ENCODE measurements at places on chromosomes 3 and 15.

DNA sequence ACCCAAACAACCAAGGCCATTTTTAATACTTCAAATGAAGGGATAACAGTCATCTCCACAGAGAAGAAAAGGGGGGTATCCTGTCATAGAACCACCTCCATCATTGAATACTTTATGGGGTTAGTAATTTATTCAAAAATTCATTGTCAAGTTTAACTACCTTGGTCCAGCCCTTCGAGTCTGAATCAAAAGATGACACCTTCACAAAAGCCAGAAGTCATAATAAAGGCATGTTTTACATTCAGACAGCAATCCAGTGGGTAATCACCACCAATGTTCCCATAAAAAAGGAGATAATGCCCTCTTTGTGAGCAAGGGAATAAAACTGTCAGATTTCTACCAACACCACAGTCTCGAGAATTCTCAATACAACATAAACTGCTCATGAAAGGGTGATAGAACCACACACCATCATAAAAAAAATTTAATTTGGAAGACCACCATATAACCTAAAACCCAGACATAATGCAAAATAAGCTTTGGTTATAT is 145.6 kb upstream of the ZBTB20 start:
- DNase-seq: no peak

DNA sequence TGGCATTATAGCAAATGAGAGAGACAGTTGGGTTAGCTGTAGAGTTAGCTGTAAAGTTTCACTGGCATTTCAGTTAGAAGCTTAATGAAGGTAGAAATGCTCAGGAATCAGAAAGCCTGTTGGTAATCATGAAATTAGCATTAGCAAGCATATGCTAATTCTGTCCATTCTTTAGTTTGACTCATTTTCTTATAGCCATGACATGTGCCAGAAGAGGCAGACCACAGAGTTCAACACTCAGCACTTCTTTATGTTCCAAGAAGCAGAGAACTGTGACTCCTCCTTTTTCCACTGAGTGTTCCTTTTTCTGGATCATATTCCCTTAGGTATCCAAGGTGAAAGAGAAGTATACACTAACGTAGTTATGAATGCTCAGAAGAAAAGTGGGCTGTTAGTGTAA is 276.2 kb upstream of the SGO1 start:
- DNase-seq: no peak

DNA sequence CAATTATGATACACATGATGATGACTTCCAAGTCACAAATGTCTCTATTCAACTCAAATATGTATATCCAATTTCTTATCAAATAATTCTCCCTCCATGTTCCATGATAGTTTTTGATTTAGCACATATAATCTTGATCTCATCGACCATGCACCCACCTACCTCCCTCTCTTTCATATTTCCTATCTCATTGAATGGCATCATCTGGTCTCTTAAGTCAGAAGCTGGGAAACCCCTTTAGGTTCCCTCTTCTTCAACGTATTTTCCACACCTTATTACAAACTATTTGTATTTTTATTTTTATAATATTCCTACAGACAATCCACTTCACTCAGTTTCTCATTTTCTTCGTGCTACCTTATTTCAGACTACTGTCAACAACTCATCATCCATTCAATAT is 56.9 kb upstream of the DPH6 start:
- no peak for DNase-seq

DNA sequence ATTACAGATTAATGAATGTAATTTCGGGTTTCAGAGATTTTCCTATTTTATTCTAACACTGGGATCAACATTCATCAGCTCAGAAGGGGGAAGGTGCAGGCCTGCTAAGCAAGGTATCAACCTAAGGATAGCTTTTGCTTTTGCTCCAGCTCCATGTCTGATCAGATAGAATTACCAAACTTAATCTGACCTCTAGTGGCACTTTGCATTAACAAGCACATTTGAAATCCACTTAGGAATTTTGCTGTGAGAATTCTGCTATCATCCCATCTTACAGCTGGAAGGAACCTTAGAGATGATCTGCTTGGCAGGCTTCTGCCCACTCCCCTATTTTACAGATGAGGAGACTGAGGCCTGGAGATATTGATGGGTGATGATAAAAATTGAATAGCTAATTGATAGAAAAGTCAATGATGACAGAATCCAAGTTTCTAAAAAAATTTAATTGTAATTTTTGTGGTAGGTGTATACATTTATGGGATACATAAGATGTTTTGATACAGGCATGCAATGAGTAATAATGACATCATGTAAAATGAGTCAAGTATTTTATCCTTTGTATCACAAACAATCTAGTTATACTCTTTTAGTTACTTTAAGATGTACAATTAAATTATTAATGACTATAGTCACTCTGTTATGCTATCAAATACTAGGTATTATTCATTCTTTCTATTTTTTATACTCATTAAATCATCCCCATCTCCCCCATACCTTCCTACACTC is 209.2 kb upstream of the ZPLD1 start:
- no peak for DNase-seq

DNA sequence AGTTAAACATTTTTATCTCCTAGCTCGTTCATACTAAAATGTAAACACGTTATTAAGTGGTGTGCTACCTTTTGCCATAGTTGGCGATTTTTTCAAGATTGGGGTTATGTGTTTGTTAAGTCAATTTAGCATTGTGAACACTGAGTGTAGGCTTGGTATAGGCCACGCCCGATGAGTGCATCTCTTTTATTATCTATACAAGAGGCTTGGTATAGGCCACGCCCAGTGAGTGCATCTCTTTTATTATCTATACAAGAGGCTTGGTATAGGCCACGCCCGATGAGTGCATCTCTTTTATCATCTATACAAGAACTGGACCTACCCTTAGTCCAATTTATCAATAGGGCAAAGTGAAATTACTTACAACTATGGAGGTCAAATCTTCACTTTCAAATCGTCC is 70.4 kb downstream of the NIPA2 start:
- no peak for DNase-seq

DNA sequence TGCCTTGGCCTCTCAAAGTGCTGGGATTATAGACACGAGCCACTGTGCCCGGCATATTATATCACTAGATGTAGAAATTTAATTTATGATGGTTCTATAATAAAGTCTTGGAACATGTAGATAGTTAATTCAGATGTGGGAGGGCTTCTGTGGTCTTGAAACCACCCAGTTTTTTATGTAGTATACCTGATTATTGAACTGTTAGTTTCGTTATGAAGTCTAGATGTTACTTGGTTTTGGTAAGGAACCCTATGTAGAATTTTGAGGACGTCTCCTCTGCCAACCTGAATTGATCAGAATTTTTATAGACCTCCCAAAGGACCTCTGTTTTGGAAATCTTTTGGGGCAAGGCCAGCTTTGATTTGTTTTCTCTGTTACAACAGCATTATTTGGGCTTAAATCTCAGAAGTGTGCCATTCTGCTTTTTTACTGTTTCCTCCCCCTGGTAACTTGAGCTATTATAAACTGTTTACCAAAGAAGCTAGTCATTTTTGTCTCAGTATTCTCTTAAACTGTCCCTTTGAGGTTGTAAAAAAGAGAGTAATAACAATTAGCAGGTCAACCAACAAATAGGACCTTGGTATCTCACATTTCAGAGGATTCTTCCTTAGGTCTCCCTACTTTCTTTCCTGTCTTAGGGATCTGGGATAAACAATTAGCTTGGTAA is 20.8 kb downstream of the AKAP13 start:
- DNase-seq: no peak

- no peak for DNase-seq
Measured at GRCh38 chr15:50146632-50147031, 27.6 kb upstream of the ATP8B4 start.

DNA sequence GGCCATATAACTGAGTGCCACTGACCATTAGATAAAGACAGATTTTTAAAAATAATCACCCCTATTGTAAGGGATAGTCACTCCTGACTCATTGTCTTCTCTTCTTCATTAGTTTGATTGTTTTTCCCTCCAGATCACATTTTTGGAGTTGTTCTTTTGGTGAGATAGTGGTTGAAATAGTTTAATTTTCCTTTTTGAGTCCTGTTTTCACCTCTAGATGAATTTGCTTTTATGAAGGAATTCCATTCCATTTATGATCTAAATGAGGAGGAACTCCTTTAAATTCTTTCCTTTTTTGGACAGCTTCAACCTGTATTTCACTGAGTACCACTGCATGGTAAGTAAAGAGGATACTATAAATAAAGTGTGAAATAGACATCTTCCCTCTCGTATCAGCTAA is 112.4 kb downstream of the GREM1 start:
- no peak for DNase-seq

DNA sequence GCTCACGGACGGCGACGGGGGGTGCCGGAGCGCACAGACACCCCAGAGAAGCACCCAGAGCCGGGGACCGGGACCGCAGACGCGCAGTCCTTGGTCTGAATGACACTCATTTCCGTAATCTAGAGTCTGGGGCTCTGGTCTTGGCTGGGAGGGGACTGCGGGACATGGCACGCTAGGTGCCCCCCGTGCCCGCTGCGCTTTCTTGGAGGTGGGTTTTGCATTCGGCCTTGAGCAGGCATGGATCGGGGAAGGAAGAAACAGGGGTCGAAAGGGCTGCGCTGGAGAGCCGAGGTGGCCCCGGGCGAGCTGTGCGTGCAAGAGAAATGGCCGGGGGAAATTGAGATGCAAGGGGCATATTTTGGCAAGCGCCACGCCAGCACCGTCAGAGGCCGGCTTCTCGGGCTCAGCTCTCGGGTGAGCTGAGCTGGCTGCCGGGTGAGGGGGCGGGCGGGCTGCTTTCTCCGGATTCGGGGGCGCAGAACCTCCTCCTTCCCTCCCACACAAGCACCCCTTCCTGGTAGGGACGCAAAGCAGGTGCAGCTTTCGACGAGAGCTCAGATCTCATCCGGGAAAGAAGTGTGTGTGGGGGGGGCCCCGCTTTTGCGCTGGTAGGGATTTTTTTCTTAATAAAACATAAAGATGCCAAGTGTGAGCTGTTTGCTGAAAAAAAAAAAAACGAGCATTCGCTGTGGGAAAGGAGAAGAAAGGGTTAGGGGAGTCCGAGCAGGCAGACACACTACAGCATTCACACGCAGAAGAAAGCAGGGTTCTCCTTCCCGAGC is 963 bp upstream of the NTRK3 start:
- DNase-seq: no peak

DNA sequence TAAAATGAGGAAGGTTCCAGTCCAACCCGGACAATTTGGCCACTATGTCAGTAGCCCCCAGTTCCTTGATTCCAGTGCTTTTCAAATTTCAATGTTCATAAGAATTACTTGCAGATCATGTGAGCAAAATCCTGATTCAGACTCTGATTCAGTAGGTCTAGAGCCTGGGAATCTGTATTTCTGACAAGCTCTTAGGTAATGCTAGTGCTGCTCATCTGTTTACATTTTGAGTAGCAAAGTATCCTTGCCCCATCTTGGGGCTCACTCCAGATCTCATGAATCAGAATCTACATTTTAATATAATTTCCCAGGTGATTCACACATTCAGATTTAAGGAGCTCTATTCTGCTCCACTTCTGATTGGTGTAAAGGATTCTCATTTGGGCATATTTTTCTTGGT is 142.0 kb downstream of the NAALADL2 start:
- DNase-seq: no peak

DNA sequence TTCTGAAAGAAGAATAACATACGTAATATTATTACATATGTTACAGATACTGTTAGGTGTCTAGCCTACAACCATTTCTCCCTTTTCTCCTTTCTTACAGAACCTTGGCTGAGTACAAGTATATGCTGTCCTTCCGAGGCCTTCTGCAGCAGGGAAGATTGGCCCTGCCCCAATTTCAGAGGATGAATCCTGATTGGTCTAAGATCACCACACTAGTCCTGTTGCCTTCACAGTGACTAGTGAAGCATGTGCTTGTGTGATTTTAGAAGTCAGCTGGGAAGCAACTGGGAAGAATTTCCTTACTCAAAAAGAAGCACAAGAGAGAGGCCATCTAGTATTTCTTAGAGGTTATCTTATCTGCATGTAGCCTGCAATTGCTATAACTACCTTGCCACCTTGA is 30.6 kb upstream of the MECOM start:
- DNase-seq: no peak

DNA sequence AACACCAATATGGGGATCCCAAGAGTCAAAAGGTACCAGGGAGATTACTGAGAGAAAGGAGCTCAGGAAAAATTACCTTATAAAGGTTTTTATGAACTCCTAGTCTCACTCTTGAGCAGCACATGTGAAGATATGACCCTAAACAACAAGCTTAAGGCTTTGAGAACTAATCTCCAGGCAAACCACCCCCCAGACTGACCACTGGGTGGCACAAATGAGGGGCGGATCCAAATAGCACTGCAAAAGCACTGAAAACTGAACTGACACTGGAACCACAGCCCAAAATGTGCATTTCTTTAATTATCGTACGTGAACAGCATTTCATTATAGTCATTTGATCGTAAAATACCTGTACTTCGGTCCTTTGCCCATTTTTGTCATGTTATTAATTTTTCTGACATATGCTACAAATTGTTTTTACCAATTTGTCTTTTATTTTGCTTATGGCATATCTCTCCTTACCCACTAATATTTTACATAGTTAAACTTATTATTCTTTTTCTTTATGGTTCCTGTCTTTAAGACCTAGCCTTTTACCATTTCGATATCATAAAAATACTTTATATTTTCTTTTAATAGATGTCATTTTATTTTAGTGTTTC is 31.5 kb upstream of the TFDP2 start:
- DNase-seq: peak; percentile 12

DNA sequence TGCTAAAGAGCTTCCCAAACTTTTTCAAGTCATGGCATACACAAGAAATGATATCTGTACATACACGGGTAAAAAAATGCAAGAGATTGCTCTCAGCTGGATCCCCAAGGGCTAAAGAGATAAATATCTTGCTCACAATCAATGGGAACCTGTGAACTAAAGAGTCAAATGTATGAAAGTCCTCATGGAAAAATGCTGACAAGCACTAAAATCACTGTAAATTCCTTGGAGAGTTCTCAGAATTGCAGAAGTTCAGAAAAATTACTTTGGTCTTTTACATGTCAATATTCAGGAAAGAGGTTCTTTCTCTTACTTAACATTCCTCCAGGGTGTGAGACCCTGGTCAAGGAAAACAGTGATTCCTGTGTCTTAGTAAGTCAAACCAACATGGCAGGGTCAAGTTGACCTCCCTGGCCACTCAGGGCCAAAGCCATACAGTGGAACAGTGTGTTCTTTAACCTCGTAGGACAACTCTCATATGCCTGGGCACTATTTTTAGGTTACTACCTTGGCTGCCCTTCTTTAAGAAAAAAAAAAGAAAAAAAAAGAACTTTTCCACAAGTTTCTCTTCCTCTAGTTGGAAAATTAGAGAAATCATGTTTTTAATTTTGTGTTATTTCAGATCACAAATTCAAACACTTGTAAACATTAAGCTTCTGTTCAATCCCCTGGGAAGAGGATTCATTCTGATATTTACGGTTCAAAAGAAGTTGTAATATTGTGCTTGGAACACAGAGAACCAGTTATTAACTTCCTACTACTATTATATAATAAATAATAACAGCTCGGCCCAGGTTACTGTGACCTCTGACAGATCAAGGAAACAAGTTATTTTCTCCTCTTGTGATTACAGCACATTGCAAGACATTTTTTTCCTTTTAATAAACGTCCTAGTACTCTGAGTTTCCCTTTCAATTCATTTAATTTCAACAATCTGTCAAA is 12.5 kb downstream of the SSR3 start:
- DNase-seq: no peak
